ENCODE measurements at places on chromosomes 7 and 10. TPM values are rescaled to one million over a fixed set of nuclear protein-coding genes. Genes with fewer than 3 reads are reported as not detected.

AOAH gene
- not detected for total RNA-seq

SCRN1 gene
- 100 TPM for total RNA-seq

GCK gene
- total RNA-seq = 1.0 TPM

GRM3 gene
- not detected for total RNA-seq

GIMAP4 gene
- 0.28 TPM for total RNA-seq

IQUB gene
- 0.43 TPM for total RNA-seq

ANK3 gene
- 3.3 TPM for total RNA-seq

EN2 gene
- total RNA-seq = under 0.01 TPM

All from smooth muscle cell of bladder (primary cell).